Neural progenitor cell (in vitro differentiated cells): ENCODE measurements at places on chromosomes 7 and 10.

- DNase-seq, result no peak
Observed at GRCh38 chr10:450463-450862, 239.0 kb downstream of the DIP2C start.

DNA sequence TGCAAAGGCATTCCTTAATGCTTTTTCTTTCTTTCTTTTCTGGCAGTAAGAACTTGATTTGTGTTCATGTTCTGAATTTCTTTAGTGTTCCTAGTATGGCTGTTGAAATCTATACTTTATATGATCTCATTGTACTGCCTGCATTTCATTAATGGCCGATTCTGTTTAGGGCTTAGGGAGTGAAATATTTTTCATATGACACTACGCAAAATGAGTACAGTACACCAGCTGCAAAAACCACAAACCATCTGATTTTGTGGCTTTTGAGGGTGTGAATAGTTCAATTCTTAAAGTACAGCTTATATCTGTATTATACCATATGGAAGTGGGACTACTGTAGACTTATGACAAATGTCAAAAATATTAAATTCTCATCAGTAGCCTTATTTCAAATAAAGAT lies 69.1 kb upstream of the FOXP2 start:
- no peak for DNase-seq

GRCh38 chr7:87474533-87475358 lies 734 bp downstream of the ABCB4 start:
- DNase-seq, result peak; percentile 26

DNA sequence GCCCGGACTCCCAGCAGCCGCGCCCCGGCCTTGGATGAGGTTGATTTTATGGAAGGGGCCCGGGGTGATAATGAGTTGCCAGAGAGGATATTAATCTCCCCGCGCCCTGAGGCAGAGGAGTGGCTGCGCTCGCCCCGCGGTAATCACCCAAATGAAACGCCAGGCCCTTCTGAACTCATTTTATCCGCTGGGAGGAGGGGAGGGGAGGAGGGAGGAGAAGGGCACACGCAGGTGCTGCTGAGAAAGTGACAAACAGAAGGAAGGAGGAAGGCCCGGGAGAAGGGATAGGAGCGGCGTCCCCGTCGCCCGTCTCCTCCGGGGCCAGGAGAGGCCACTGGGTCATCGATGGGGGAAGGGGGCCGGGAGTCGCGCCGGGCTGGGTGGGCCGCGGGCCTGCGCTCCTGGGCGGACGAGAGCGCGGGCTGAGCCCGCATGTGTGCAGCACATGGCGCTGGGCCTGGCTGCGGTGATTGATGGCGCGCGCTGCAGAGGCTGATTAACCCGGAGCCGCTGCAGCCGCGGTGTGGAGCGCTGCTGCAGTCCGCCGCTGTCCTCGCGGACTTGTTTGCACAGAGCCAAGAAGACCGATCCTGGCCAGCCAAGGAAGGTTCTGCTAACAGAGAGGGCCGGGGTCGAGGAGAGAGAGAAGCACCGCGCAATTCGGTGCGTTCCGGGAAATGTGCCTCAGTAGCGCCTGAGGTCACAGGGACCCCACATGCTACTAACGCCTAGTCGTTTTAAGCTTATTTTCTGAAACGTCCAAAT lies 6.5 kb downstream of the MNX1 start:
- DNase-seq, result peak; percentile 84

GRCh38 chr10:124283215-124283948 lies 135.3 kb downstream of the OAT start:
- DNase-seq, result no peak

DNA sequence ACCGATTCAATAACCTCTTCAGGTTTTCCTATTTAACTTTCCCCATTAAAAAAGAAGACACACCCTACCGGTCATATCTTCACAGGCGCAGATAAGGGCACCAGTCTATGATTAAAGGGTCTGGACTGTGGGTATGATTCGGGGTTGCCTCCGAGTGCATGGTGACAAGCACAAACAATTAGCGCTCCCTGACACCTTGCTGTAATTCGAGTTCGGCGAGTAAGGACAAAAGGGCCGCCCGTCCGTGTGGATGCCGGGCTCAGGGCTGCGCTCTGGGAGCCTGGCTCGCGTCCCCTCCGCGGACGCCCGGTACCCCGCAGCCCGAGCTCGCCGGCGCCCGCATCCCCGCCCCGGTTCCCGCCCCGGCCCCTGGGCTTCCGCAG lies 111.9 kb upstream of the RHEB start:
- DNase-seq, result peak; percentile 80

DNA sequence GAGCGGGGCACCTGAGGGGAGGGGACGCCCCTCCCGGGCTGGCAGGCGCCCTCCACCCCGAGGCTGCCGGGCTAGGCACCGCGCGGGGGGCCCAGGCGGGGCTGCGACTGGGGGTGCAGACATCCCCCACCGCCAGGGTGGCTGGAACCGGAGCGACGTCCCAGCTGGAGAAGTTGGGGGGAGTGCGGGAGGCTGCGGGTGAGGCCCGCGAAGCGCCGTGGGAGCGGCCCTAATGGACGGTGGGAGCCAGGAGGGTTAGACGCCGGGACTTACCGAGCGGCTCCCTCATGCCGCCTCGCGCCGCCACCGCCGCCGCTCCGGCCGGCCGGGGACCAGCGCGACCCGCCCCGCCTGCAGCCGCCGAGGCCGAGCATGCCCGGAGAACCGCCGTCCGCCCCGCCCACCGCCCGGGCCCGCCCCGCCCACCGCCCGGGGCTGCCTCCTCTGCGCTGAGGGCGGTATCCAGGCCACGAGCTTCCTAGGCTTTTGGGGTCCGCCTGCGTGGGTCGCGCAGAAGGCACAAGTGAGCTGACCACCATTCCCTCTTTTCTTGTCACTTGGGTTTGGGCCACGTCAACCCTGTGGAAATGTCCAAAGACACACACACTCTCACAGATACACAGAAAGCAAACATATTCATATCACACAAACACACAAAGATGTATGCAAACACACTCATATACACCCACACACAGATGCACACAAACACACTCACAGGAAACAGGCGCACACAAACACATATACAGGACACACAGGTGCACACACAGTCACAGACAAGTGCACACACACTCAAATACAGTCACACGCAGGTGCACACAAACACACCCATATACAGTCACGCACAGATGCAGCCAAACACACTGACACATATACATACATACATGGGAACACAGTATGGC lies at the start of gene JCAD:
JCAD (minus strand) TSS at position 378 of the 899 bp plus-strand sequence. CDS start 11,774 bp downstream, outside the sequence.
- DNase-seq, result peak; percentile 90

GRCh38 chr10:129608653-129609052 lies 141.6 kb downstream of the MGMT start:
- DNase-seq, result no peak
